NCI-H187 (cell line): ENCODE measurements at places on chromosomes 7 and 10.

- DNase-seq: no peak
Measured at GRCh38 chr10:28020993-28021982, 22.4 kb upstream of the ODAD2 start.

DNA sequence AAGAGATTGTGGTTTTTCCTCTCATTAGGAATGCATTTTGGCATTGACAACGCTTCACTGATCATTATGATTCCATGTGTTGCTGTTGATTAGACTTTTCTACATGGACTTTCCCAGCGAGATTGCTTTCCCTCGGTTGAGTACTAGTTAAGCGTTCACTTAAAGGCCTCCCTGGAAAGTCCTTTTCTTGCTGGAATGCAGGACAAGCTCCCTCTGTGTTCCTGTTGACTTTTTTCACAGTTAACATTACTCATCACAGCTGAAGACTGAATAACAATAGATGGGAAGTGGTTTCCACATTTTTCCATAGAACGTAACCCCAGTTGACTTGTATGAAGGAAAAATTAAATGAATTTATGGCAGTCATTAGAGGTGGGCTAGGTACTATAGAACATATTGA is 2.6 kb upstream of the CAV1 start:
- no peak for DNase-seq

- no peak for DNase-seq
Measured at GRCh38 chr10:87659571-87660483, at the start of gene PAPSS2. PAPSS2 (plus strand) TSS chr10:87659878; CDS start chr10:87659982, 104 bp downstream.

DNA sequence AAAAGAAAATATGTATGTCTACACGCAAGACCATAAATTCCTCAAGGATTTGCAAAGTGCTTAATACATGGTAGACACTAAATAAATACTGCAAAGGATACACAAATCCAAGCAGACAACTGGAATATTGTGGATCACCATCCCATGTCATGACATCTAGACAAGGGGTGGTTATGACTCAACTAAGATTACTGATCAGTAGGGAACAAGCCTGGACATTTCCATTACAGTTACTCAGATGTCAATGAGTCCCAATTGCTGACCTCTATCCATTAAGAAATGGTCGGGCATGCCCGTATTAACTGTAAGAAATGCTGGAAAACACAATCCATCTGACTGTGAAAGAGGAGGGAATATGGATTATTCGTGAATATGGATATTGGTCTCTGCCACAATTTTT is 27.6 kb upstream of the RUFY2 start:
- no peak for DNase-seq

DNA sequence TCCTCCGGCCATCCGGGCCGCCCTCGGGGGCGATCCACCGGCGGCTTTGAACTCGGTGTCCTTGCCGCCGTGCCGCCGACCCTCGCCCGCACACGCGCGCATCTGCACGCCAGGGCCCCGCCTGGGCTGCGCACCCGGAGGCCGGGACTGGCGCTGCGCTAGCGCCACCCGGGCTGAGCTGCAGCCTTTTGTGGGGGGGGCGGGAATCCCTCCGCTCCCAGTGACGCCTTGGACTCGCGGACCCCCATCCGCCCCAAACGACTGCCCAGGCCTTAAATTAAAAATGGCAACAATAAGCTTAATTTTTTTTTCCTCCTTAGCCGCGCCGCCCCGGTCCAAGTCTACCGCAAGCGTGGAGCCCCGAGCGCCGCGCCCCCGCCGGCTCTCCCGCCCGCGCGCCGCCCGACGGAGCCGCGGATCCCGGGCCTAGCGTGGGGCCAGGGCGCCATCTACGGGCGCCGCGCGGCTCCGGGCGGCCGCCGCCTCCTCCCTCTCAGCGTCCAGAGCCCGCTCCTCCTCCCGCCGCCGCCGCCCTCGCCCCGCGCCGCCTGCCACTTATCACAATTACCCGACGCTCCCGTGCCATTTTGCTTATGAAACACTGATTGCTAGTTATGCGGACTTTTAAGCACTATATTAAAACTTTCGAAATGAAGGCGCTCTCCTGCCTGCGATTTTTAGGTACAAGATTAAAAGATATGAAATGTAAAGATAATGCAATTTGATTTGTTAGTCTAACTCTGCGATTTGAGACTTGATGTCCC is 7.5 kb upstream of the EBF3 start:
- DNase-seq: peak; percentile 5
